Stimulated activated CD4-positive, alpha-beta T cell treated with anti-CD3 and anti-CD28 coated beads, Interleukin-1b, Interleukin-23, amount 100 ng/mL, for 1 hour (primary cell): ENCODE measurements at places on chromosomes 6 and 20.

GRCh38 chr20:36364506-36364905 lies 58.4 kb downstream of the DLGAP4 start:
- DNase-seq = no peak

GRCh38 chr6:9921366-9921765 lies 493.5 kb downstream of the TFAP2A start:
- no peak for DNase-seq

- no peak for DNase-seq
Observed at GRCh38 chr6:1526398-1527072, 83.2 kb upstream of the FOXC1 start.

DNA sequence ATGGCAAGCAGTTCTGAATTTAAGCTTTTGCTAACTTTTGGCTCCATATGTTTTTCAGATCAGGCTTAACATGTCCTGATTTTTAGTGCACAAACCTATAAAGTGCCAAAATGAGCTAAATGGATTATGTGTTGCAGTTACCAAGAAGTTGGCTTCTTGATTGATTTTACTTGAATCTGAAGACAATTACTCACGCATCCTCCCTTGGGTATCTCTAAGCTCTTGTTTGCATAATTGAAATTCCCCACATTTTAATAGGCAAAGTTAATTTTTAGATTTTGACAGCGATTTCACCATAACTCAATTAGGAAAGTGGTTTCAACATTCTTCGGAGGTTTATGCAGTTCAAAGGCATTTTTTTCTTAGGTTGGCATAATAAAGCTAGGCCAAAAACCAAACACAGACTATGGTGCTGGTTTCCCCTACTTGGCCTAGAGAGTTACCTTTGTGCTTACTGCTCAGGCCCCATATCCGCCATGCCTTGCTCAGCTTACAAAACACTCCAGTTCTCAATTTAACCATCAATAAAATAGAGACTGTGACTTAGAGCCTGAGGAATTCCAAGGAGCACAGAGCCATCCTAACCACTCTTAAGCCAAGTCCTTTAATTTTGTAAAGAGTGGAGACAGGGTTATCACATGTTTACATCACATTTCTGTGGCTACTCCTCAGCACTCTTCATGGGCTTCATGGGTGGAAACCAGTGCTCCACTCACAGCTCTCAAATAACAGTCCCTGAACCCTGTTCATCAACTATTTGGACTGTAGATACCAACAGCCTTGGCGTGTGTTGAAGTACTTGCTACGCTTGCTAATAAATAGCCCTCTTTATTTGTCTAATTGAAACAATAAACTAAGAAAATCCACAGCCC lies 32.1 kb downstream of the LAMA4 start:
- DNase-seq = no peak

DNA sequence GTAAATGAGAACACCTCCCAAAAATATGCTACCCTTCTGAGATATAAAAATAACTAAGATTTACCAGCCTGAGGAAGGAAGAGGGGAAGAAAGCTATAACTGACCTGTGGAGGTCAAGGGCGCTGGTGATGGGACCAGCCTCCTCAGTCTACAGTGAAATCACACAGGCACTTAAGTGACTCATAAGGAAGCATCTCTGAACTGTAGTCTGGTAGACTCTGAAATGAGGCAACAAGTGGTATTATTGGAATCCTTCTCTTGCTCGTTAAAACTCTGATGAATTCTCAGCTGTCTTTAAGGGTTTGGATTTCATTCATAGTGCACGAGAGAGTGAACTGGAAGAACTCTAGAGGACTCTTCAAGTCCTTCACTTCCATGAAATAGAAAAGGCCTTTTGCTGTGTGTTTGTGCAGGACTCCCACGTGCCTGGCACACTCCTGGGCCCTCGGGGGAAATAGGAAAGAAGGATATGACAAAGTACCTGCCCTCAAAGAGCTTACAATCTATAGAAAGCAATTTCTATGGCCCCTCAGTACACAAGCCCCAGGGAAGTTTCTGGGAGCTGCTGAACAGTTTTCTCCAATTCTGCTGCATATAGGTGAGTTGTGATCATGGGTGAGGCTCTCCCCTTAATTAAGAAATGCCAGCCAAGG lies 231.8 kb upstream of the RREB1 start:
- no peak for DNase-seq

GRCh38 chr20:12058216-12058615 lies 140.5 kb downstream of the BTBD3 start:
- DNase-seq = no peak

- no peak for DNase-seq
Observed at GRCh38 chr20:54727490-54727889, 252.1 kb downstream of the DOK5 start.

DNA sequence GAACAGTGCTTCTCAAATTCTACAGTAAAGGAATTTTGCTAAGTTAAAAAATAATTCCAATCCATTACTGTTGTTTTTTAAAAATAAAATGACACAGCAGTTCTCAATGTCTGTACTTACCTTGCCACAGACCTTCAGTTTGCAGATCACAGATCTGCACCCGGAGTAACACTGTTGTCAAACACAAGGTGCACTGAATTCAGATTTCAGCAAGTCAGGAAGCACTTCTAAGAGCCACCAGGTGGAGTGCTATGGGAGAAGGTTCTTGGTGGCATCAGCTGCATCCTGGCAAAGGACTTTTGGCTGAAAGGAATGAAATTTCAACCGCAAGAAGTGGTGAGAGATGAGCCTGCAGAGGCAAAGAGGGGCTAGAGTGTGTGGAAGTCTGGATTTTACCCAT lies 17.4 kb downstream of the RSPH4A start:
- DNase-seq = no peak

DNA sequence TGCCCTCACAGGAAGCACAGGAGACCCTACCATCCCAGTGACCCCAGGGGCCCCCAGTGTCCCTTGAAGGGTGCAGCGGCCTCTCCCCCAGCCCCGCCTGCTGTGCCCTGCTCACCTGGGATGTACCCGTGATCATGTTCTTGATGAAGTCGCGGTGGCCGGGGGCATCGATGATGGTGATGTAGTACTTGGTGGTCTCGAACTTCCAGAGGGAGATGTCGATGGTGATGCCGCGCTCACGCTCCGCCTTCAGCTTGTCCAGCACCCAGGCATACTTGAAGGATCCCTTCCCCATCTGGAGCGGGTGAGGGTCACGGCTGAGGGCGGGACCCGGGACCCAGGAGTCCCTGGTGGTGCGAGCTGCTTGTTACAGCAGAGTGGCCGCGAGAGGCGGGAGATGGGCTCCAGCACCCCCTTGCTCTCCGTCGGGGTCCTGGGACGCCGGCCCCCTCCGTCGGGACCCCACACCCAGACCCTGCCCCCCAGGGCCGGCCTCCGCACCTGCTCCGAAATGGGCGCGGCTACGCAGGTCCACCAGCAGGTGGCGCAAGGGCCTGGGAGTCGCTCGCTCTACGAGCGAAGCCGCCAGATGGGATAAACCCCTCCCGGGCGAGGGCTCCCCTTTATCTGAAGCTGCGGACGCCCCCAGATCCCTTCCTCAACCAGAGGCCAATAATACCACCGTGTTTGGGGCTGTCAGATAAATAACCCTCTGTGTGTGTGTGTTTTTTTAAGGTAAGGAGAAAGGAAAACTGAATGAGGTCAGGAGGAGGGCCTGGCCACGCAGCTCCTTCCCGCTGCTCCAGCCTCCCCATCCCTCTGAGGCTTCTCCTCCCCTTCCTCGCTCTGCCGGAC lies 2.9 kb downstream of the EEF1A2 start:
- peak; percentile 46 for DNase-seq

- DNase-seq = no peak
Observed at GRCh38 chr6:92683748-92684147, 735.6 kb downstream of the EPHA7 start.

- no peak for DNase-seq
Observed at GRCh38 chr6:158005626-158006180, 24.0 kb downstream of the SYNJ2 start.

GRCh38 chr20:51563486-51564332 lies 21.2 kb upstream of the NFATC2 start:
- no peak for DNase-seq

GRCh38 chr6:111533087-111533784 lies 50.2 kb upstream of the REV3L start:
- no peak for DNase-seq

- no peak for DNase-seq
Observed at GRCh38 chr20:37729909-37730308, 36.1 kb downstream of the CTNNBL1 start.

GRCh38 chr20:15699431-15700146 lies 873.7 kb downstream of the KIF16B start:
- DNase-seq = no peak

- no peak for DNase-seq
Observed at GRCh38 chr6:8181160-8181881, 79.0 kb upstream of the EEF1E1 start.

DNA sequence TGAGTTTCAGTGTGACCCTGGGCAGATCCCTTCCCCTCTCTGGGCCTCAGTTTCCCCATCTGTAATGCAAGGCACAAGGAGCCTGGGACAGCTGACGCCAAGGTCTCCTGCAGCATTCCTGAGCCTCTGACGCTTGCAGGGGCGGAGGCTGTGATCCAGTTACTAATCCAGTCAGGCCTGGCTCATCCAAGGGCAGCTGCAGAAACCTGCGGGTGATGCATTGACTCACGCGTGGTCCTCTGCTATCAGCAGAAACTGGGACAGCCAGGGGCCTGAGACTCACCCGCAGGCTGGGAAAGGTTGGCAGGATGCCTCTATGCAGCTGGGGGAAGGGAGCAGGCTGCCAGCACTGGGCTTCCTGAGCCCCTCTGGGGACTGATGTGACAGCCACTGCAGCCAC lies 65.0 kb upstream of the SIRPA start:
- DNase-seq = no peak

GRCh38 chr6:150165020-150165702 lies 22.3 kb downstream of the PPP1R14C start:
- DNase-seq = no peak

DNA sequence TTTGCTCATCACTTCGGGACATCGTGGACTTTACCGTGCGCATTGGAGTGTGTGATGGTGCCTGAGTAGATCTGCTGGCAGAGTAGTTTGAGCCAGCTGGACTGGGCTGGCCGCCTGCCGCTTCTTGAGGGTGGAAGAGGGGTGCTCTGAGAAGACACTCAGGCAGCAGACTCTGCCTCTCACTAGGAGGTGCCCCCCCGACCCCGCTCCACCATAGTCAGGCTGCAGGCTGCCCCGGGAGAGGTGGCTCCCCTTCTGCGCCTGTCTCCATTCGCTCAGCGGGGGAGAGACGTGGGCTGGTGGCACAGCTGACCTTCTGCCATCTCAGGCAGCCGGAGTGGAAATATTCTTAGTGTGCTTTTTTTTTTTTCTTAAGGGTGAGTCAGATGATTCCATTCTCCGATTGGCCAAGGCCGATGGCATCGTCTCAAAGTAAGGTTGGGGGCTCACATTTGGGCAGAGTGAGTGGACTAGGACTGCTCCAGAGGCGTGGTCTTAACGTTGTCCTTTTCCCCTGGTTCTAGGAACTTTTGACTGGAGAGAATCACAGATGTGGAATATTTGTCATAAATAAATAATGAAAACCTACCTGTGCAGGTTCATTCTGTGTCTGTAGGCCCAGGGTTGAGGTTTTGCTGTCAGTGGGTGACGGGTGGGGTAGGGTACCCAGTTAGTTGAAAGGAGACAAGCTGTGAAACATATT lies 1.2 kb downstream of the RPS21 start:
- no peak for DNase-seq

GRCh38 chr20:13819885-13820645 lies 35.2 kb downstream of the NDUFAF5 start:
- no peak for DNase-seq

DNA sequence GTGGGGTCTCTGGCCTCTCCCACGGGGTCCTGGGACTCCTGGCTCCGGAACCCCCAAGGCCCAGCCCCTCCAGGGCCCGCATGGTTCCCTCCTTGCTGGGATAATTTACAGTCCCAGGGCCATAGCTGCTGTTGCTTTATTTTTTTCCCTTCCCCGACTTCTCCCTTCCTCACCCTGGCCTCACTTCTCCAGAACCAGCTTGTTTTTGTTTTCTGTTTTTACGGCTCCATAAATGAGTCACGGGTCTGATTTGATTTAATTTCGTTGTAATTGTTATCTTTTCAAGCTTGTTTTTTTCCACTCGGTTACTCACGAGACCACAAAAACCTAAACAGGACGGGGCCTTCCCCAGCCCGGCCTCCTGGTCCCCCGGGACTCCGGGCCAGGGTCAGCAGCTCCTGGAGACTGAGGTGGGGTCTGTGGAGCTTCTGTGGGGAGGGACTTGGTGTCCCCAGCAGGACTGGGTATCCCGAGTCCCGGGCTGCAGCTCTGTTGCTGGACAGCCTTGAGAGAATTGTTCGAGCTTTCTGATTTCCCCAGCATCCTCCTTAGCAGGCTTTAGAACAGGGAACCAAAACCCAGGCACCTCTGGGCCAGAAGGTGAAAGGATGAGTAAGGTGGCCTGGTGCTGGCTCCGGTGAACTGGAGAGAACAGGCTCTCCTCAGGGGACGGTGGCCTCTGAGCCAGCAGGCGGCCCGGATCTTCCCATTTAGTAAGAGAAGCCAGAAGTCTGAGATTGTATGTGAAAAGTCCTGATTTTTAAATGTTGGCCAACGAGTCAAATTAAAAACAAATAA lies 94.9 kb downstream of the CEBPB start:
- DNase-seq = no peak

GRCh38 chr20:35012227-35013069 lies 56.8 kb downstream of the MYH7B start:
- DNase-seq = no peak

DNA sequence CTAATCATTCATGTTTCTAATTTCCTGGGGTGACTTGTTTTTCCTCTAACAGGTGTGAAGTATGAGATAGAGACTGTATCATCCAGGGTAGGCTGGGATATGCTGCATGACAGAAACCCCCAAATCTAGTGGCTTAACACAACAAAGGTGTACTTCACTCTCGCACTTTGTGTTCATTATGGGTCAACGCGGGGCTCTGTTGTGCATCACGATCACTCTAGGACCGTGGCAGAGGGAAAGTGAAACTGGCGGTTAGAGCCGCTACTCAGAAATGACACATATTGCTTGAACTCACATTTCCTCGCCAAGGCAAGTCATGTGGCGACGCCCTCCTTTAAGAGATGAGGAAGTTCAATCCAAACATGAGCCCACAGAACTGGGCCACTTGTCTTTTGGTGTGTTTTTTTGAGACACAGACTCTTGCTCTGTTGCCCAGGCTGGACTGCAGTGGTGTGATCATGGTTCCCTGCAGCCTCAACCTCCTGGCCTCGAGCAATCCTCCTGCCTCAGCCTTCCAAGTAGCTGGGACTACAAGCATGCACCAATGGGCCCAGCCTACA lies 41.3 kb downstream of the PCNA start:
- peak; percentile 28 for DNase-seq

DNA sequence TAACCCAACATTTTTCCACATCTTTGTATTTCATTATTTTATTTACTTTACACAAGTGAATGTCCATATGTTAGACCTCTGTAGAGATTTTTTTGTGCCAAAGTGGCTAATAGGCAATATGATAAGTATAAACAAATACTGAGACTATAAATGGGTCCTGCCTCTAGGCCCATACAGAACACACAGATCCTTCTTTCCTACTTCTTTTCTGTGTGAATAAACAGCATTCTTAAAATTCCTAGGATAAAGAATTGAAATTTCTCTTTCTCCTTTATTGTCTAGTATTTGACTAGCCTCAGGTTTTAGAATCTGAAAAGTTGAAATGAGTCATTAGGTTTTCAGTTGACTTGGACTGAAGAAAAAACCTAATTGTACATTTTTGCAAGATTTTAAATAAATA lies 46.3 kb upstream of the HS3ST5 start:
- no peak for DNase-seq

GRCh38 chr6:134729561-134729960 lies 220.3 kb downstream of the ALDH8A1 start:
- no peak for DNase-seq
